ENCODE measurements at places on chromosomes 1 and 21.

GRCh38 chr1:213369465-213369864 is 318.4 kb downstream of the RPS6KC1 start:
- no peak for DNase-seq

- DNase-seq = peak; percentile 96
Measured at GRCh38 chr1:20661207-20662109, at the start of gene DDOST. TSS of gene DDOST (minus strand) at chr1:20661369. CDS start at chr1:20661350, 19 bp downstream.

DNA sequence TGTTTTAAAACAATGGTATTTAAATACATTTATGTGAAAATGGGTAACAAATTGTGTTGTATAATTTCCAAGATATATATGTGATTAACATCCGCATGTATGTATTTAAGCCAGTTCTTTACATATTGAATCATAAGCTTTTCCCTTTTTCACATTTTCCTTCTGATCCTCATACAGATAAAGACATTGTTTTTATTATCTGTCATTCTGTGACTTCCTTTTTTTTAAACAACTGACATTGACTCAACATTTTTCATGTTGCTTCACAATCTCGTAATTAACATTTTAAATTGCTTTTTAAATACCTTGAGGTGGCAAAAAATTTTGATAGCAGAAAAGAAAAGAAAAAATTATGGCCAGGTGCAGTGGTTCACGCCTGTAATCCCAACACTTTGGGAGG is 1.4 kb downstream of the STXBP3 start:
- no peak for DNase-seq

DNA sequence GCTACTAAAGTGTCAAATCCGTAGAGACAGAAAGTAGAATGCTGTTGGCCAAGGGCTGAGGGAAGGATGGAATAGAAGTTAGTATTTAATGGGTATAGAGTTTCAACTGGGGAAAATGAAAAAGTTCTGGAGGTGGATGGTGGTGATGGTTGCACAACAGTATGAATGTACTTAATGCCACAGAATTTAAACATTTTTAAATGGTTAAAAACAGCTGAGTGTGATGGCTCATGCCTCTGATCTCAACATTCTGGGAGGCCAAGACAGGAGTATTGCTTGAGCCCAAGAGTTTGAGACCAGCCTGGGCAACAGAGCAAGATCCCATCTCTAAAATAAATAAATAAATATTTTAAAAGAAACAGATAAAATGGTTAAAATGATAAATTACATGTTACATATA is 44.5 kb downstream of the PIK3R3 start:
- no peak for DNase-seq

DNA sequence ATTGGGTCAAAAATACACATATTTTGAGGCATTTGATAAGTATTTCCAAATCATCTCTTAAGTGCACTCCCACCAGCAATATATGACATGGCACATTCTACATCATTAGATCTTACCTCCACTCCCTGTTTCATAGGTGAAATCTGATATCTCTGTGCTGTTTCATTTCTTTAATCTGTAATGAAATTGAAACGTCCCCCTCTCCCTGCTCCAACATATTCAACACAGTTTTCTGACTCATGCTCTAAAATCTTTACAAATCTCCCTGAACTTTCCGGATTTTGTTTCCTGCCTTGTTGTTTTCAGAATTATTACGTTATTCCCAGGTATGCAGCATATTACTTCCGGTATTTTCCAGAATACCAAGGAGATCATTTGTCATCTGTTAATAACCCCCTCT is 66.1 kb upstream of the AKT3 start:
- DNase-seq = peak; percentile 13

GRCh38 chr1:159957824-159958268 is 3.8 kb upstream of the SLAMF9 start:
- DNase-seq = no peak

- DNase-seq = no peak
Measured at GRCh38 chr1:88169139-88169538, 514.9 kb upstream of the PKN2 start.

DNA sequence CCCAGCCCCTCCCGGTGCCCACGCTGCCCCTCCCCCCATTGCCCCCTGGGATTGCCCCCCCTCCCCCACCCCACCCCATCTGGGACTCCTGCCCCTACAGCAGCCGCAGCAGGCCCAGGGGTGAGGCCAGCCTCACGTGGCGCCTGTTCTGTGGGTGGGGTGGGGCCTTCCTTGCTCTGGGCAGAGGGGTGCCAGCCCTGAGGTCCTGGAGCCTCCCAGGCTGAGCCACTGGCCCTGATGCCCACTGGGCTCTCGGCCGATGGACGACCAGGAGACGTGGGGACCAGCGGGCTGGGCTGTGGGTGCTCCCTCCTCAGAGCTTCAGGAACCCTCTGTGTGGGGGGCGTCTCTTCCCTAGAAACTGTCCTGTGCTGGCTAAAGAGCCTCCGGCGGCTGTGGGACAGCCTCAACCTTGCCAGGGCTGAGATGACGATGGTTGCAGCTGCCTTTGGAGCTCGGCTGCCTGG is 5.8 kb upstream of the C1orf159 start:
- no peak for DNase-seq

GRCh38 chr1:226706684-226707083 is 32.4 kb downstream of the ITPKB start:
- DNase-seq = no peak

- DNase-seq = no peak
Measured at GRCh38 chr1:174995121-174995520, 4.6 kb upstream of the CACYBP start.

- no peak for DNase-seq
Measured at GRCh38 chr1:8184301-8184700, 133.6 kb upstream of the SLC45A1 start.

DNA sequence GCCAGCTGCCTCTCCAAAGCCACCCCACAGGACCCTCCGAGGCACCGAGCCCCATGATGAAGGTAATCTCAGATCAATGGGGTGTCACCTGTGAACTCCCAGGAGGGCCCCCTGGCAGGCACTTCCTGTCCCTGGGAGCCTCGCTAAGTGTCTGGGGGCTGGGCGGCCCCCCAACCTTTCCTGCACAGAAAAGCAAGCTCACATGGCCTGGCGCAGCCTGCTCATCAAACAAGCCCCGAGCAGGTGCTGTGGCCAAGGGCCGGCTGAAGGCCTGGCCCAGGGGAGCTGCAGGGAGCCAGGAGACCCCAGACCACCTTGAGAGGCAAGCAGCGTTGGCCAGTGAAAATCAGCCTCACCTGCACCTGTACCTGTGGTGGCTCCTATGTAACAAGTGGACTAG is 2.9 kb downstream of the RIPK4 start:
- no peak for DNase-seq

DNA sequence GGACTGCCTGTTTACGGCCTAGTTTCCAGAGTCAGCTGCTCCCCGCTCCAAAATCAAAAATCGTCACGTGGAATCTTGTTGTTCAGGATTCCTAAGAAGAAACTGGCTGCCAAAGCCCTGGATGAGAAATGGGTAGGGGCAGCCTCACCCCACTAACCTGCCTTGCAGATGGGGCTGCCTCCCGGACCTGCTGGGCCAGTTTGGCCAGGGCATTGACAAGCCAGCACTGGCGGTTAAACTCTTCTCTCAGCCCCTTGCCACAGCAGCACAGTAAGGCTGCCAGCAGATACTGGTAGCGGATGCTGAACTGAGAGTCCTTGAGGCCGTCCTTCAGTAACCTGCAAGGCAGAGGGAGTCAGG is 31.6 kb upstream of the PPP1R15B start:
- no peak for DNase-seq

- no peak for DNase-seq
Measured at GRCh38 chr1:112507921-112508277, 866 bp upstream of the WNT2B start.

DNA sequence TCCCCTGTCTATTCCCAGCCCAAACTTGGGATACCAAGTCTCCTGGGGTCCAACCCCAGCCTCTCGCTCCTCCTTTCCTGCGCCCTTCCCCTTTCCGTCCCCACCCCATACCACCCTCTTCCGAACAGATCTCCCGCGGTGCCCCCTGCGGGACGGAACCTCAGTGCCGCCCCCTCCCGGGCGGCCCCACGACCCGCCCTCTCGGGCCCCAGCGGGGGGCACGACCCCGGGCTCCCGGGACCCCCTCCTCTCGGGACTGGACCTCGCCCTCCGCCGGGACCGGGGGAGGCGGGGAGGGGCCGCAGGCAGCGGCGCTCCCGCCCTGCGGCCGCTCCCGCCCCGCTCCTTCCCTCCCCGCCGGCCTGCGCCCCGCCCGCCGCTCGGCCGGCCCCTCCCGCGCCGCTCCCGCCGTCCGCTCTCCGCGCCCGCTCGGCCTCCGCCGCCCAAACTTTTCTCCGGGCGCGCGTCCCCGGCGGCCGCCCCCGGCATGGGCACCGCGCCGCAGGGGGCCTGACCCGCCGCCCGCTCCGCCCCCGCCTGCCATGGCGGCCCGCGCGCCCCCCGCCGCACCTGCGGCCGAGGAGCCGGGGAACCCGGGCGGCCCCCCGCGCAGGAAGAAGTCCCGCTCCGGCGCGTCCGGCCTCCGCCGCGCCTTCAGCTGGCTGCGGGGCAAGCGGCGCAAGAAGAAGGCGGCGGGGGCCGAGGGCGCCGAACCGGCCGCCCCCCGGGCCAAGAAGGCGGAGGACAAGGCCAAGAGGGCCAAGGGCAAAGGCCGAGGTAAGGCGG is 39.0 kb upstream of the SYNC start:
- no peak for DNase-seq

GRCh38 chr1:64019818-64020217 is 183.6 kb upstream of the UBE2U start:
- peak; percentile 56 for DNase-seq

DNA sequence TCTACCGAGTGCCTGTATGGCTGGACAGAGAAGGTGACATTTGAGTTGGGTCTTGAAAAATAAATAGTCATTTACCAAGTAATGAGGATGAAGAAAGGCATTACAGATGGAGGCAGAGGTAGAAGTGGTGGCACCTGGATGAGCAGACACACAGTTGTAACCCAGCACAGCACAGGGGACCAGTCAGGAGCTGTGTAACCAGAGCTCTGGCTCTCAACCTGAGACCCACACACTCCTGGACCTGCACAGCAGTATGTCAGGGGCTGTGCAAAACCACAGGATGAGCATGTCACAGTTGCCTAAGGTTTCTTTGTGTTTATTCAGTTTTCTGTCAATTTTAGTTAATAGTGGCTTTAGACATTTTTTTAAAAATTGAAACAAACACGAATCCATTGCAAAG is 11.3 kb upstream of the MCOLN3 start:
- no peak for DNase-seq

GRCh38 chr1:191707288-191707687 is 451.0 kb upstream of the RGS18 start:
- DNase-seq = no peak

- peak; percentile 80 for DNase-seq
Measured at GRCh38 chr1:1230656-1231399, 973 bp downstream of the SDF4 start.

GRCh38 chr1:111600886-111601386 is 18.7 kb upstream of the RAP1A start:
- no peak for DNase-seq

GRCh38 chr1:197024460-197024859 is 42.6 kb downstream of the F13B start:
- peak; percentile 12 for DNase-seq

GRCh38 chr21:32549440-32549839 is 35.9 kb downstream of the TCP10L start:
- DNase-seq = no peak

DNA sequence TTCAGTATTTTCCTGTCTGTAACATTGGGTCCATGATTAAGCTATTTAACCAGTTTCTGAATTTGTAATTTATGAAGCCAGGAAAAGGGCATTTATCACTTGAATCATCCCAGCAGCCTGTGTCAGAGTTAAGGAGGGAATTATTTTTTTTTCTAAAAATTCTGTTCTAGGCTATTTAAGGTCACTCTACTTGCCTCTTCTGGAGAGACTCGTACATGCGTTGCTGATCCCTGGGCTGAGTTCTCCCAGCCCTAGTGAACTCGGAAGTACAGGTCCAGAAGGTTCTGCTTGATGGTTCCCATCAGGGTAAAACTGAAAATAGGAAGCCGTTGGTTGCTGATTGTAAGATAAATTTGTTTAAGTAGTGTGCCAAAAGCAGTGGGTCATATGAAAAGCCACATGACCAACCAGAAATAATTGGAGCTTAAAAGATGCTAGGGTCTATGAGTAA is 90.7 kb downstream of the GPR88 start:
- no peak for DNase-seq

- DNase-seq = peak; percentile 5
Measured at GRCh38 chr1:119808491-119808890, 2.8 kb downstream of the REG4 start.

GRCh38 chr1:99533909-99534637 is 111.8 kb upstream of the PALMD start:
- DNase-seq = no peak

- DNase-seq = peak; percentile 50
Measured at GRCh38 chr1:25520446-25521061, 22.9 kb upstream of the LDLRAP1 start.

DNA sequence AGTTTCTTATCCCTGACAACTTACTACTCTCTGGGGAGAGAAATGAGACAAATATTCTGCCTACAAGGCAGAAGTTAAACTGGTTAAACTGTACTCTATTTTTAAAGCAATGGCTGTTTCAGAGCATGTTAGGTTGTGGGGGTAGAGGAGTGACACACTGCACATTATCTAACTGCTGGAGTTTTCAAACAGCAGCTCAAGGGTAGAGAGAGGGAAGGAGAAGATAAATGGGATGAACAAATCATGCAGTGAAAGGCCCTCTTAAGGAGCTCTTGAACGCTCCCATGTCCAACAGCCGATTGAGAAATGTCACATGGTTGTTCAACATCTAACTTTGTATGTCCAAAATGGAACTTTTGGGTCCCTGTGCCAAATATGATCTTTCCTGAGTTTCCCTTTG is 14.0 kb upstream of the IFI44L start:
- no peak for DNase-seq

GRCh38 chr1:112991402-112992120 is 35.6 kb upstream of the SLC16A1 start:
- no peak for DNase-seq

DNA sequence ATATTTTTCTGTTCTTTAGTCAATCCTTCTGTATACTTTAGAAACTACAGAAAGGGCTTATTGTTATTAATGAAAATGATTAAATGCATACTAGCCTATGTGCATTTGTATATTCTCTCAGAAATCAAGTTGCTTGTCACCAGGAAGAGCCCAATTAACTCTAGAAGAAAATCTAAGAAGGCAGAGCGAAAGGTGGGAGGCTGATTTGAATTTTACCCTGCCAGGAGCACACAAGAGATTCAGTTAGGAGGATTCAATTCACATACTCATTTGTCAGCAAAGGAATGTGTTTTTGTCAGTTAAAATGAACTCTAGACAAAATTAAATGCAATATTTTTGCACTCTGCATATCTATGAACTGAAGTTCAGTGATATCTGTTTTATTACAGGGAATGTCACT is 411.8 kb downstream of the KCNT2 start:
- no peak for DNase-seq

DNA sequence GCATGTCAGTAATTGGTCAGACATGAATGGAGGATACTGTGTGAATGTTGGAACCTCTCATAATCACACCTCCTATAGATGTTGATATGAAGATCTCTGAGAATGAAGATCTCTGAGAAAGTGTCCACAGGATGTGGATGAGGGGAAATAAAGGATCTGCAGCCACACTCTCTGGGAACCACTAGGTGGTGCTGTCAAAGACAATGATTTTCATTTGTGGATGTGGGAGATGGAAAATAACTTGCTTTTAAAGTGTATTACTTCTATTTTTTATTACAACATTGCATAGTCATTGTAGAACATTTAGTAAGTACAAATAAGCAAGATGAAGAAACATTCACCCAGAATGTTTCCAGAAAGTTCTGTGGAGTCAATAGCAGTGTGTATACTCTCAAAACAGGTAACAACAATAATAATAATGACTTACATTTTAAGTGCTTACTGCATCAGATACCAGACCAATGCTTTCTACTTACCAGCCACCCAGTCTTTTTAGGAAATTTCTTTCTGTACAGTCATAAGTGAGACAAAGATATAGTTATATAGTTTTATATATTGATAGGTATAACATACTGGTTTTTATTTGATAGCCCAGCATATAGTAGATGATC is 128.2 kb downstream of the ATG4C start:
- DNase-seq = peak; percentile 41
